Karpas-422 (cell line): ENCODE measurements at places on chromosomes 2 and 18.

- H3K27me3 ChIP-seq = no peaks in the 10 kb centered on the region
- H3K36me3 ChIP-seq = no peaks in the 10 kb centered on the region
- no peak overlapping the region for H3K4me3 ChIP-seq
- no peak overlapping the region for H3K27ac ChIP-seq
- H3K4me1 ChIP-seq = no peaks in the 10 kb centered on the region
These were observed 212.5 kb upstream of the HAAO start for GRCh38 chr2:43004879-43005244.

DNA sequence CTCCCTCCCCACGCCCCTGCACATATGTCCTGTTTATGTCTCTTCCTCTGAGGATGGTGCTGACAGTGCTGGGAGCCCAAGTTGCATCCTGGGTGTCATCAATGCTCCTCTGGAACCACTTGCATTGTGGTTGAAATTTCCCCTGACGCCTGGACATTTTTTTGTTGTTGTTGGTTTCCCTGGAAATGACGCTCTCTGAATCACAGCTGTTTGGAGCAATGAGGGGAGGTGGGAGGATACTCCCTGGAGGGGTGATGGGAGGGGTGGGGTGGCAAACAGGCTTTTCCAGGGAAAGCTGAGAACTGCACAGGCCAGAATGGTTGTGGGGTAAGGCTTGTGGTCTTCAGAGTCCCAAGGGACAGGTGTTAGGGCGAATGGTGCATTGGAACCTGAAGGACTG is 29.6 kb downstream of the CELF4 start:
- H3K36me3 ChIP-seq = no peaks in the 10 kb centered on the region
- no peak for DNase-seq
- H3K4me1 ChIP-seq = no peaks in the 10 kb centered on the region
- H3K27me3 ChIP-seq = no peaks in the 10 kb centered on the region

DNA sequence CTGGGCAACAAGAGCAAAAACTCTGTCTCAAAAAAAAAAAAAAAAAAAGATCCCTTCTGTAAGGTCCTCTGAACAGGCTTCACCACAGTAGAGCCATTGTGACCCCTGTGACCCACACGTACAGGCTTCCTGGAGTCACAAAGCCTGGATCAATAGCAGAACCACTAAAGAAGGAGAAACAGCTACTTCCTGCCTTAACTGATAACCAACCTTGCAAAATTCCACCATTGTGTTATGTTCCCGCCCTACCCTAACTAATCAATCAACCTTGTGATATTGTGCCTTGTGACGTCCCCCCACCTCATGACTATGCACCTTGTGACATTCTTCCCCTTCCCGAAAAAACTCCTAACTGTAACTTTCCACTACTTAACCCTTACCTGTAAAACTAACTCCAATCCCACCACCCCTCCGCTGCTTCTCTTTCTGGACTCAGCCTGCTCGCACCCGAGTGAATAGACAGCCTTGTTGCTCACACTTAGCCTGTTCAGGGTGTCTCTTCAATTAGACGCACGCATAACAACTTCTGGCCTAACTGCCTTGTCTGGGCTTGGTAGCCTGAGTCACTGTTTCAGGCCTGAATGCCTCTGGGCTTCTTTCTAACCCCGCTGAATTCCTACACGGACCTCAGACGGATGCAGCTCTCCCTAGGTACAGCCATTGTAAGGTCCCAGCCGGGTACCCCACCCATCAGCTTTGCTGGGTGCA is 13.9 kb downstream of the SCYGR8 start:
- no peak overlapping the region for H3K4me3 ChIP-seq
- H3K4me1 ChIP-seq = no peaks in the 10 kb centered on the region
- H3K27ac ChIP-seq = no peak overlapping the region
- no peak for DNase-seq
- no peaks in the 10 kb centered on the region for H3K36me3 ChIP-seq
- H3K27me3 ChIP-seq = no peaks in the 10 kb centered on the region

- H3K4me3 ChIP-seq = no peak overlapping the region
- no peaks in the 10 kb centered on the region for H3K36me3 ChIP-seq
- H3K4me1 ChIP-seq = no peaks in the 10 kb centered on the region
- no peaks in the 10 kb centered on the region for H3K27me3 ChIP-seq
- H3K27ac ChIP-seq = no peak overlapping the region
- DNase-seq = no peak
These were observed 91.6 kb downstream of the THNSL2 start for GRCh38 chr2:88261725-88262124.

- no peaks in the 10 kb centered on the region for H3K36me3 ChIP-seq
- no peak overlapping the region for H3K27ac ChIP-seq
- H3K4me3 ChIP-seq = no peak overlapping the region
- H3K27me3 ChIP-seq = no peaks in the 10 kb centered on the region
- no peaks in the 10 kb centered on the region for H3K4me1 ChIP-seq
- DNase-seq = no peak
These were observed 8.0 kb upstream of the CFAP221 start for GRCh38 chr2:119536211-119536610.

DNA sequence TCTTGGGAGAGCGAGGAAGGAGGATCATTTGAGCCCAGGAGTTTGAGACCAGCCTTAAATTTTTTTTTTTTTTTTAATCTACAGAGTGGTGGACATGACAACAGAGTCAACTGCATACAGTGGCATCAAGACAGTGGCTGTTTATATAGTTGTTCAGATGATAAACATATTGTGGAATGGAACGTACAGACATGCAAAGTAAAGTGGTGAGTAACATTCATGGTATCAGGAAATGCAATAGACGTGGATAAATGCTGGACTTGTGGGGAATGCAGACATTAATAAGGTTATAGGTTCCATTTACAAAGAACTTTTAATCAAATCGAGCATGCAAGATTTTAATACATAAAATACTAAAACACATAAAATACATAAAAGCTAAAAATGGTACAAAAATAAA is 11.9 kb downstream of the WDR43 start:
- no peak overlapping the region for H3K27ac ChIP-seq
- H3K4me1 ChIP-seq = no peaks in the 10 kb centered on the region
- DNase-seq = no peak
- peaks cover 76% of the 10 kb centered on the region; the same call in 1 of the 2 replicates for H3K36me3 ChIP-seq
- H3K4me3 ChIP-seq = no peak overlapping the region
- H3K27me3 ChIP-seq = no peaks in the 10 kb centered on the region

DNA sequence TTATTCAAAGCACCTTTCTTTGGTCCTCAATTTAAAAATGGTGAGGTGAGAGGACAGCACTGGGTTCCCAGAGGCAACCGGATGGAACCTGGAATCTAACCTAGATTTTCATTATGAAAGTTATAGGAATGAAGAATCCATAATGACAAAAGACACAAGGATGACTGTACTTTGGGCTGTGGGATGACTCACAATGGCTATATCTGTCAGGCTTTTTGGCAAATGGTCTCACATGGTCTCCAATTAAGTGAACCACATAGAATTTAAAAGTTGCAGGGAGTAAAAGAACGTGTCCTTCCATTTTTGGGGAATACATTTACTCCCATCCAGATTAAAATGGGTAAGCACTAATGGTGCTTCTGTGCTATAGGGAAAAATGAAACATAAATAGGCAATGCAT is 31.8 kb upstream of the LYPD1 start:
- H3K36me3 ChIP-seq = no peaks in the 10 kb centered on the region
- no peaks in the 10 kb centered on the region for H3K27me3 ChIP-seq
- H3K27ac ChIP-seq = no peak overlapping the region
- H3K4me1 ChIP-seq = peaks cover 3% of the 10 kb centered on the region
- no peak overlapping the region for H3K4me3 ChIP-seq
- DNase-seq = no peak

DNA sequence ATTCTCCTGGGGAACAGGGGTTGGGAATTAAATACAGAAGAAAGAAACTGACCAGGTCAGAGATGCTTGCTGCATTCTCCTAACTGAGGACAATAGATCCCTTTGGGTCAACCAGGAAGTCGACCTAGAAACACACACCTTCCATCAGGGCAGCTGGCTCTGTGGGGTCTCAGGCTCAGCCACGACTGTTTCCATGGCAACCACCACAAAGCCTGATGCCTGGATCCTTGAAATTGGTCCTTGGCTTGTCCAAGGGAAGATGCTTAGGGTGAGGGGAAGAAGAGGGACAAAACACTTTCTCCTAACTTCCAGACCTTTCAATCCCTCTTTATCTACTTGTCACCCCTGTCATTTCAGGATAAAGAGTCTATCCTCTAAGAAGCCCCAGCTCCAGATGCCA is 194.4 kb downstream of the ALK start:
- no peaks in the 10 kb centered on the region for H3K27me3 ChIP-seq
- no peak overlapping the region for H3K27ac ChIP-seq
- no peak for DNase-seq
- no peaks in the 10 kb centered on the region for H3K4me1 ChIP-seq

GRCh38 chr2:96131152-96131812 is 7.0 kb downstream of the ASTL start:
- H3K4me1 ChIP-seq = no peaks in the 10 kb centered on the region
- no peaks in the 10 kb centered on the region for H3K36me3 ChIP-seq
- DNase-seq = no peak
- no peak overlapping the region for H3K4me3 ChIP-seq
- H3K27me3 ChIP-seq = no peaks in the 10 kb centered on the region

- no peak for DNase-seq
- no peak overlapping the region for H3K4me3 ChIP-seq
- H3K27ac ChIP-seq = no peak overlapping the region
- no peaks in the 10 kb centered on the region for H3K36me3 ChIP-seq
These were observed 211.8 kb downstream of the SMAD2 start for GRCh38 chr18:47718646-47719045.

GRCh38 chr2:167946441-167946841 is 301.0 kb downstream of the STK39 start:
- no peaks in the 10 kb centered on the region for H3K4me1 ChIP-seq
- no peaks in the 10 kb centered on the region for H3K36me3 ChIP-seq
- DNase-seq = no peak
- no peaks in the 10 kb centered on the region for H3K27me3 ChIP-seq
- H3K4me3 ChIP-seq = no peak overlapping the region

DNA sequence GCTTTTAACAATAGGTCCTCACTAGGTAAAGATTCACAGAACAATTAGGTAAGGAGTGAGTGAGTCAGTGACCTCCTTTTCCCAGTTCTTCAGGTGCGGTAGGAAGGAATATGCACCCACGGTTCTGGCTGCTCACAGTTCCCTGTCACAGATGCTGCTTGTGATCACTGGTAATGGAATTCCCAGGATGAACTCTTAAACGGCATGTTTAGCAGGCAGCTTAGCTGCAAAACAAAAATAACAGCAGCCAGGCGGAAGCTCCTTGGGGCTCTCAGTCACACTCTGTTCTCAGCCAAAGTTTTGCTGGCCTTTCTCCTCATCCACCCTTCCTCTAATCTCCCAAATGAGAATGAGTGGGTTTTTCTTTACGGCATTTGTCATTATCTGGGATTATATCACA is 274.5 kb downstream of the MYT1L start:
- no peak overlapping the region for H3K27ac ChIP-seq
- no peaks in the 10 kb centered on the region for H3K36me3 ChIP-seq
- no peaks in the 10 kb centered on the region for H3K27me3 ChIP-seq
- no peak for DNase-seq

GRCh38 chr2:188477564-188478103 is 186.0 kb downstream of the GULP1 start:
- no peaks in the 10 kb centered on the region for H3K27me3 ChIP-seq
- no peak overlapping the region for H3K27ac ChIP-seq
- DNase-seq = no peak
- no peaks in the 10 kb centered on the region for H3K4me1 ChIP-seq
- H3K4me3 ChIP-seq = no peak overlapping the region
- no peaks in the 10 kb centered on the region for H3K36me3 ChIP-seq

- H3K27ac ChIP-seq = no peak overlapping the region
- no peak overlapping the region for H3K4me3 ChIP-seq
These were observed 104.4 kb upstream of the IL1R2 start for GRCh38 chr2:101887328-101887727.

GRCh38 chr18:42782929-42783328 is 332.6 kb downstream of the RIT2 start:
- no peaks in the 10 kb centered on the region for H3K4me1 ChIP-seq
- no peak for DNase-seq
- H3K36me3 ChIP-seq = no peaks in the 10 kb centered on the region
- H3K27me3 ChIP-seq = no peaks in the 10 kb centered on the region

DNA sequence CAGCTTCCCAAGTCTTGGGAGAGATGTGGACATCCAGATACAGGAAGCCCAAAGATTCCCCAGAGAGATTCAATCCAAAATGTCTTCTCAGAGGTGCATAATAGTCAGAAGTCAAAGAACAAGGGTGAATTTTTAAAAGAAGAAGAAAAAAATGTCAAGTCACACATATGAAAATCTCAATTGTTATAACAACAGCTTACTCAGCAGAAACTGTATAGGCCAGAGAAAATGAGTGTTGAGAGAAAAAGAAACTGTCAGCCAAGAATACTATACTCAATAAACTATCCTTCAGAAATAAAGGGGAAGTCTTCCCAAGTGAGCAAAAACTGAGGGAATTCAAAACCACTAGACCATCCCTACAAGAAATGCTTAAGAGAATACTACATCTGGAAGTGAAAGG is 612.9 kb upstream of the POU3F3 start:
- no peak overlapping the region for H3K4me3 ChIP-seq
- no peaks in the 10 kb centered on the region for H3K36me3 ChIP-seq
- no peaks in the 10 kb centered on the region for H3K4me1 ChIP-seq
- H3K27me3 ChIP-seq = no peaks in the 10 kb centered on the region
- no peak for DNase-seq

- DNase-seq = no peak
- H3K27ac ChIP-seq = no peak overlapping the region
- no peak overlapping the region for H3K4me3 ChIP-seq
- peaks cover 31% of the 10 kb centered on the region for H3K4me1 ChIP-seq
These were observed 87.0 kb upstream of the CXCR4 start for GRCh38 chr2:136204971-136205370.

- no peaks in the 10 kb centered on the region for H3K27me3 ChIP-seq
- peaks cover 5% of the 10 kb centered on the region for H3K4me1 ChIP-seq
- no peak overlapping the region for H3K4me3 ChIP-seq
These were observed 44.4 kb upstream of the ITPRID2 start for GRCh38 chr2:181847198-181847556.

- H3K36me3 ChIP-seq = no peaks in the 10 kb centered on the region
- no peak overlapping the region for H3K27ac ChIP-seq
- DNase-seq = peak; percentile 12
These were observed 400.3 kb downstream of the NCKAP5 start for GRCh38 chr2:133167990-133168389.

DNA sequence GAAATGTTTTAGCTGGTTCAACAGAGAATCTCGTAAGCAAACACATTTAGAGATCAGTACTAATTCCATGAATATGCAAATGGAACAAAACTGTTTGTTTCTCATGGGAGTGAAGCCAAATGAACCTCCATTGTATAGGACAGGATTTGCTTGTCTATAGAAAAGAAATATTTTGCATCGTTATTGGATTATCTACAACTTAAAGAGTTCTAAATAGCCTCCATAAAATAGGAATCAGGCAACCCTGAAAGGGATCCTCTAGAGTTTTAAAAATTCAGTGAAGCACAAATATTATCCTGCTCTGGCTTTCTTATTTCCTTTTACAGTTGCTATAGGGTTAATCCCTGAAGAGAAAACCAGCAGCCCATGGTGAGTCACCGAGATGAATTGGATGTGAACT is 378.4 kb upstream of the NRXN1 start:
- H3K4me1 ChIP-seq = no peaks in the 10 kb centered on the region
- H3K4me3 ChIP-seq = no peak overlapping the region
- no peaks in the 10 kb centered on the region for H3K27me3 ChIP-seq
- no peaks in the 10 kb centered on the region for H3K36me3 ChIP-seq
- no peak overlapping the region for H3K27ac ChIP-seq

- no peak overlapping the region for H3K4me3 ChIP-seq
- H3K27ac ChIP-seq = no peak overlapping the region
These were observed 364.1 kb downstream of the SETBP1 start for GRCh38 chr18:45044787-45045186.
